ENCODE measurements at places on chromosomes 3 and 15.

GRCh38 chr15:60003243-60004008 lies 685 bp upstream of the FOXB1 start:
- no peak for DNase-seq

GRCh38 chr15:37149146-37149545 lies 48.8 kb upstream of the MEIS2 start:
- DNase-seq: no peak

DNA sequence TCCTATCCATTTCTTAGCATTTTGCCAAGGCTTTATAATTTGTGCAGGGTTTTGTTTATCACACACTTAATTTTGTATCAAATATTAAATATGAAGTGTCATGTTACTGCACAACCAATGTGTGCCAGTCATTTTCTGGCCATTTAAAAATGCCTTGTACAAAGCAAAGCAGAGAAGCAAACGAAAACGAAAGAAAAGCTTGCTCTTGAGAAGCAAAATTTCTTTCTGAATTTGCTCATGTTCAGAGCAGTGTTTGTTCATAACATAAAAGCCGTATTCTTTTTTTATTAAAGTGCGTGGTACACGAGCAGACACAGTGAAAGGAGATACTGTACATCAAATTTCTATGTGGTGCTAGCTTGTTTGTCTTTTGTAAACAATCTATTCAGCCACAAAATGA lies 792.6 kb downstream of the NAALADL2 start:
- DNase-seq: no peak

- DNase-seq: no peak
Observed at GRCh38 chr3:46006238-46007032, 10.8 kb upstream of the FYCO1 start.

- DNase-seq: no peak
Observed at GRCh38 chr15:31590609-31591008, 264.0 kb downstream of the KLF13 start.

- DNase-seq: no peak
Observed at GRCh38 chr3:60707452-60708020, 543.7 kb downstream of the FHIT start.

- DNase-seq: no peak
Observed at GRCh38 chr3:156892701-156893100, 66.5 kb downstream of the LEKR1 start.

DNA sequence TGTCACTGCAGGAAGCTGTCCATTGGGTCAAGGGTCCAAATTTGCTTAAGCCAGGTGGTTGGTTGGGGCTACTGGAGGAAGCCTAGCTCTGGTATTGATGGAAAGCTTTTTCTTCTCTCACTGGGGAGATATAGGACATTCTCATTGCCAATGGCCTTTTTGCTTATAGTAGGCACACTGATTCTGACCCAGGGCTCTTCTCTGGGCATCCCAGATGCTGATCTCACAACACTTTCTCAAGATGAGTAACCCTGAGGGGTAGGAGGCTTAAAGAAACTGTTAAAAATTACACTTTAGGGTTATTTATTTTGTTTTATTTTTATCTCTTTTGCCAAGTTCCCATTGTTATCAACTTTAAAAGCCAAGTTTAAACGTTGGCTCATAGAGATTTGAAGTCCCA lies 337.8 kb downstream of the LRRC3B start:
- DNase-seq: no peak

DNA sequence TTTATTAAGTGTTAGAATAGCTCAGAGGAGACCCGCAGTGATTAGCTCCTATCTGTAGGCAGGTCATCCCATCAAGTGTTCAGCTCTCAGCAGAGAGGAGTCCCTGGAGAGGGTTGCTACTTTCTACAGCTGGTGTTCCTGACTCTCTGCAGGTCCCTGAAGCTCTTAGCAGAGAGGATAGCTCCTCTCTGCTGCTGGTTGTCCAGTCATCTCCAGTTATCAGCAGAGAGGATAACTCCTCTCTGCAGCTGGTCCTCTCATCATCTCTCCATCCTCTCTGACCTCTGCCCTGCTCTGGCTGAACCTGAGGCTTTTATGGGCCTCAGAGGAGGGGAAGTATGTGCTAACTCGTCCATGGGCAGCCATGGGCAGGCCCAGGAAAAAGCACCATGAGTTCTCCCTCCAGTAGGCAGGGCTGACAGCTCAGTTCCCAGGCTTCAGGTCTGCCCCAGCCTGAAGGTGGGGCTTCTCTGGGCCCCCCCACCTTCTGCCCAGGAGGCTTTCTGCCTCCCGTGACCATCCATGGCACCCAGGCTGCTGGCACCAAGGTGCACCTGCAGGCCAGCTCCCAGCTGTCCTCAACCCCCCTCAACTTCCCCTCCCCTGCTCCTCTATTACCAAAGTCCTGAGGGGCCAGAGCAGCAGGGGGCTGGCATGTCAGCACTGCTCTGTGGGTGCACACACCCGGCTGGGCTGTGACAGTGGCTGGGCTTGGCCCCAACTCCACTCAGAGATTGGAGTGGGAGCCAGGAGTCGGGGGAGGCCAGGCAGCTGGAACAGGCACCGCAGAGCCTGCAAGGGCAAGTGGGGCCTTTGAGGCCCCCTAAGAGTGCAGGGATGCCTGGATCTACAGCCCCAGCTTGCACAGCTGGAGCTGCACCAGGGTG lies 98.9 kb upstream of the FRMD4B start:
- DNase-seq: no peak

DNA sequence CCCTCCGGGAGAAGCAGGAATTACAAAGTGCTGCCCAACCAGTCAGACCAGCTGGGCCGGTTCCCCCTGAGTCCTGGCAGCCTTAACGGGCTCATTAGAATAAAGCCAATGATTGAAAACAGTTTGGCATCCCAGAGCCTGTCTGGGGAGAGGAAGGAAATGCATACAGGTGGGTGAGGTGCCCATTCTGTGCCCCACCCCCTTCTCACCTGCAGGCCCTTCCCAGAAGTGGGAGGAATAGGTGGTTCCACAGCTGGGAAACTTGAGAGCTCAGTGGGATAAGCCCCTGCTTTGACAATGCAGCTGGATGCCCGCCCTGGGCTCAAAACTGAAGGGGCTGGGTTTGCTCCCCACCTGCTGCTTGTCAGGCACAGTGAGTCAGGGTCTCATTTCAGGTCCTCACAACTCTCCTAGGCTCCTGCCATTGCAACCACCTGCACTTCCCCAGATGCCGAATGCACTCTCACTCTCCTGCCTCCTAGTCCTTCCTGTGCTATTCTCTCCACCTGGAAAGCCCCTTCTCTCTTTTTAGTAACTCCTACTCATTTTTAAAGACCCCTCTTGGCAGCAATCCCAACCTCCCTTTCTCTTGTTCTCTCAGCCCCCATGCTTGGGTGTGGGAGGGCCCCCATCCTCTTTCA lies 5.5 kb upstream of the BUB1B start:
- DNase-seq: no peak

GRCh38 chr3:130688697-130689470 lies 57.7 kb downstream of the PIK3R4 start:
- no peak for DNase-seq

GRCh38 chr3:46675843-46676567 lies 17.5 kb downstream of the ALS2CL start:
- no peak for DNase-seq

DNA sequence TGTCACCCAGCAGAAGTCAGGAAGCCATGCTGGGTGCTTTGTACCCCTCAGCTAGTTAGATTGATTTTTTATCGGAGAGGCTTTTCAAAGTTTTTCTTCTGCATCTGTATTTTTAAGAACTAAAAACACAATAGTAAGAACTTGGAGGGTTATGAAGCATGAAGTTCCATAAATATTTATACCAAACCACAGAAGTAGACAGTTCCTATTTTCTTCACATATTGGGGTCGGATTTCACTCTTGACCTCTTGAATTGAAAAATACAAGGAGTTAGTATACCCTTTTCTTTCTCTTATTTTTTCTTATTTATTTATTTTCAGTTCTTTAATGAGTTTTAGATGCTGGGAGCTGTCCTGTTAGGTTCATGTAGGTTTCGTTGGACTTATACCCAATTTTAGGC lies 35.1 kb downstream of the SLC25A26 start:
- no peak for DNase-seq

DNA sequence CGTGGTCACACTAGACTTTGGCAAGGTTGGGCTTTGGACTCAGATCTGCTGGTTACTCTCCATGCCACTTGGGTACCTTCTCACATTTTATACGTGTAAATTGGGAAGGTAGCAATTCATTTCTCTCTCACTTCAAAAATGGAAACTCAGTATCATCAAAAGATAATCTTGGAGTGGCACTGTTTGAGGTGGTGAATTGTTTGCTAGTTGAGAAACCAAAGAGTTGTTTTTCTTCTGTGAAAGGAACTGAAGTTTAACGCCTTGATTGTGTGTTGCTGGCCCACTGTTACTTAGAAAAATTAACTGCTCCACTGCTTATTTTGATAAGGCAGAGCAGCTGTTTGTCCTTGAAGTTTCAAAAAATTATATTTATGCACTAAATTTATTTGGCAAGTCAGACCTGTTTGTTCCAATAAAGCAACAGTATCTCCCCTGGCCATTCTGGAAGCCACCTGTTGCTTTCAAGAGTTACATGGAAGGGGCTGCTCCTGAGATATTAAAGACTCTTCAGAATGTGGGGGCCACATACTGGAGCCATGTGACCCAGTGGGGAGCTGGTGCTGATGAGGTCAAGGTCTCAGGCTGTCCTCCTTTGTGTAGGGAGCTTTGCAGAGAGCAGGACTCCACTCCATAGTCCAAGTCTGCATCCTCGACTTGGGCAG lies 16.2 kb downstream of the PLCL2 start:
- DNase-seq: peak; percentile 17

DNA sequence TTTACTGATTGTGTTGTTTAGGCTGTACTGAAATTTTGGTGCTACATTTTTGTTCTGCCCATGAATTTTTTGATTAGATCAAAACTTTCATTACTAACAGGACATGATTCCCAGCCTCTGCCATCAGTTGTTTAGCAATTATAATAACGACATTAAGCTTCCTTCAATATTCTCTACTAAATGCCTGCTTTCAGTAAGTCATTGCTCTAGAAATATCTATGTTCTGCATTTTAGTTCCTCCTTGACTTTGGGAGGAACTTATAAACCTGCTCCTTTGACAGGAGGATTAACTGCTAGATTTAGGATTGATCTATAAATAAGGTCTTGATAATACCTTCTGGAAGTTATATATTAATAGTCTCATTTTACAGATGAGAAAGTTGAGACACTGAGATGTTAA lies 269.1 kb downstream of the RAP2B start:
- no peak for DNase-seq

GRCh38 chr15:43792761-43793476 lies 799 bp downstream of the SERF2 start:
- DNase-seq: peak; percentile 6
